ENCODE measurements at places on chromosomes 1 and 21.

- no peak for DNase-seq
Measured at GRCh38 chr1:156475568-156476500, 24.7 kb downstream of the MEF2D start.

DNA sequence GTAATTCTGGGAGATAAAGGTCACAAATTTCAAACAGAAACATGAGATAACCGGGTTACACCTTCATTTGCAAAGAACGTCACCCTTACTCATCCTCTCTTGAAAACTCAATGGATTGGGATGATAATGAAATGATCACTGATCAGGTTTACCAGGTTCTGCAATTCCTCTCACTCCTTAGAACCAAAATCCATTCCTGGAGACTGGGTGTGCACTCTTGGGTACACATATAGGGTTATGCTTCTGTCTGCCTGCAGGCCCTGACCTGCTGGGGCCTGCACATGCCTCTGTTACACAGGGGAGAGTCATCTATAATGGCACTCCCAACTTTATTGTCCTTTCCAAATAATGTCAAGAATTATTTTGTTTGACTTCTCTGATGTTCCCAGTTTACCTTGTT lies 8.3 kb downstream of the SUSD4 start:
- no peak for DNase-seq

GRCh38 chr1:99560207-99561040 lies 85.5 kb upstream of the PALMD start:
- DNase-seq: no peak

GRCh38 chr1:226110249-226111097 lies 48.0 kb downstream of the H3-3A start:
- DNase-seq: no peak

- DNase-seq: no peak
Measured at GRCh38 chr1:71053146-71053545, 5.5 kb upstream of the PTGER3 start.

DNA sequence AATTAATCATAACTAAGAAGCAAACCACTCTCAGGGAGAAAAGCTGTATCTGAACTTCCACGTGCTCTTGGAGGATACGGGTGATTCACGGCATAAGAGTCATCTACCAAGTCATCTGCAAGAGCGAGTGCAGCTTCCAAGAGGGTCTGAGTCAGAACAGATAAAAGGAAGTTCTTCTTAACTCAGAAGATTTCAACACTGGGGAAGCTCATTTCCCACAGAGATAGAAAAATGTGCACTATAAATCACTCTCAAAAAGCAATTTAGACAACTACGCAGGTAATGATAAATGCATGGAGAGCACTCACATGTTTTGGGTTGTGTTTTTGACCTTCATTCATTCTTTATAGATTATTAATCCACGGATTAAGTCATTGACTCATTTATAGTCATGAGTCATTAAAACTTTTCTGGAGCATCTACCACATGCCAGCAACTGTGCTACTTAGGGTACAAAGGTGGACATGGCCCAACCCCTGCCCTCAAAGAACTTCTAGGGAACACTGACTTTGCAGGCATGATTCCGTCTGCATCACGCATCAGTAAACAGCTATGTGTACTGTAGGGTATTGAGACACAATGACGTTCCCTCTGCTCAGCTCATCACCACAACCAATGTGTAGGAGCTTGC lies 20.8 kb downstream of the KCNJ15 start:
- no peak for DNase-seq

GRCh38 chr21:25385911-25386474 lies 221.3 kb downstream of the MRPL39 start:
- peak; percentile 56 for DNase-seq

- DNase-seq: no peak
Measured at GRCh38 chr21:29506947-29507346, 208.2 kb downstream of the BACH1 start.

DNA sequence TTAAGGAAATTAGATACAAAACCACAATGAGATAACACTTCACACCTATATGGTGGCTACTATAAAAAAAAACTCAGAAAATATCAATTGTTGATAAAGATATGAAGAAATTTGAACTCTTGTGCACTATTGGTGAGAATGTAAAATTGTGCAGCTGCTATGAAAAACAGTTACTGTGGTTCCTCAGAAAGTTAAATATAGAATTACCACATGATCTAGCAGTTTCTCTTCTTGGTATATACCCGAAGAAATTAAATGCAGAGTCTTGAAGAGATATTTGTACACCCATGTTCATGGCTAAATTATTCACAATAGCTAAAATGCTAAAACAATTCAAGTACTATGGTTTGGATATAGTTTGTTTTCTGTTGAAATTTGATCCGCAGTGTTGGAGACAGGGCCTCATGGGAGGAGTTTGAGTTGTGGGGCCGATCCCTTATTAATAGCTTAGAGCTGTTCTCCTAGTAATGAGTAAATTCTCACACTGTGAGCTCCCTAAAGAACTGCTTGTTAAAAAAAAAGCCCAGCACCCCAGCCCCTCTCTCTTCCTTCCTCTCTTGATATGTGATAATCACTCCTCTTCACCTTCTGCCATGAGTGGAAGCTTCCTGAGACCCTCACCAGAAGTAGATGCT lies 1412.1 kb downstream of the PLA2G4A start:
- no peak for DNase-seq

DNA sequence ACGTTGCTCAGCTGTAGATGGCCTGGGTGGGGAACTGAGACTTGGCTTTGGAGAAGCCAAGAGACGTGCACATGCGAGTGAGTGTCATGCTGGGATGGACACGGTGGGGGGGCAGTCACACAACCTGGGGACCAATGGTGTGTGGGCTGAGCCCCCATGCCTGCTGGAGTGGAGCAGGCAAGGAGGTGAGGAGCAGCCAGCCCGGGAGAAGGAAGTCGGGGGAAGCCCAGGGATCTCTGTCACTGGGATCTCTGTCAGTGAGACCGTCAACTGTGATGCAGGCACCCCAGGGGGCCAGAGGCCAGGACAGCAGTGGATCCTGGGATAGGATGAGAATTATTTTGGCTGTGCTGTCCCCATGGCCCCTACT lies 11.0 kb upstream of the ZNF669 start:
- no peak for DNase-seq

DNA sequence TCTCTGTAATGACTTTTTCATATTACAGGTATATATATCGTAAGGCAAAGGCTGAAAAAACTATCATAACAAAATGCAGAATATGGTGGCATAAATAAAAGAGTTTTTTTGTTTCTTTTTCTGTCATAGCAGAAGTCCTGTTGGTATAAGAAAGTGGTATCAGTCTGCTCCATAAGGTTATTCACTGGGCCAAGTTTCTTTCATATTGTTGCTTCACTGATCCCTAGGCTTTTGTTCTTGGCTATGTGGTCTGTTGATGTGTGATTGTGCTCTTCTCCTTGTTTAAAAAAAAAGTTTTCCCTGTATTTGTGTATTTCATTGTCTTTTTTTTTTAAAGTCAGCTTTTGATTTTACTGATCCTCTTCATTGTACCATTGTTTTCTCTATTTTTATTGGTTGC lies 26.0 kb downstream of the PTBP2 start:
- DNase-seq: no peak

DNA sequence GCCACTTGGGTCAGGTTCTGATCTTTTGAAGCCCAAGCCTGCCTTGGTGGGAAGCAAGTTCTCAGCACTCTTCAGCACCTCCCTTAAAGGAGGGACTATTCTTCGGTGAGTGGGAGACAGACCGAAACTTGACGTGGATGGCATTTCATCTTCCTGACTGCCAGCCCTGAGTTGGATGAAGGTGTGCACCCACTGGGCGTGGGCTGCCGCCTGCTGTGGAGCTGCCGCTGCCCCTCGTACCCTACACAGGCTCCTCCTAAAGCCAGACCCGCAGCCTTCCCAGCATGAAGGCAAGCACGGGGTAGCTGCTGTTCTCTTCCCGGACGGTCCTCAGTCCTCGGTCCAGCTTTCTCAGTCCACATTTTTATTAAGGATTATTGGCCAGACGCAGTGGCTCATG lies 84.2 kb downstream of the SLC66A1 start:
- no peak for DNase-seq

DNA sequence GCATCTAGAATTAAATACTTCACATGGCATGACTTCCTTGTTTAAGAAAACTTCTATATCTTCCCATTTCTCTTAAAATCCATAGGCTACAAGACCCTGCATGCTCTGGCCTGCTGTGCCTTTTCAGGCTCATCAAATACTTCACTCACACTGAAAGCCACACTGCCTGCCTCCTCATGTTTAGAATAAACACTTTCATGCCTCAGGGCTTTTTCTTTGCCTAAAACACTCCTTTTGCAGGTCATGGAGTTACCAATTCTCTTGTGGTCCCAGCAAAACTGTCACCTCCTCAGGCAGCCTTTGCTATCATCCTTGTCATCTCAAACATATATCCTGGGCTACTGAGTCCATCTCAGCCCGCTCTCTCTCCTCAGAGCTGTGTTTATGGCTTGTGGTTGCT lies 5.5 kb downstream of the SGIP1 start:
- no peak for DNase-seq

DNA sequence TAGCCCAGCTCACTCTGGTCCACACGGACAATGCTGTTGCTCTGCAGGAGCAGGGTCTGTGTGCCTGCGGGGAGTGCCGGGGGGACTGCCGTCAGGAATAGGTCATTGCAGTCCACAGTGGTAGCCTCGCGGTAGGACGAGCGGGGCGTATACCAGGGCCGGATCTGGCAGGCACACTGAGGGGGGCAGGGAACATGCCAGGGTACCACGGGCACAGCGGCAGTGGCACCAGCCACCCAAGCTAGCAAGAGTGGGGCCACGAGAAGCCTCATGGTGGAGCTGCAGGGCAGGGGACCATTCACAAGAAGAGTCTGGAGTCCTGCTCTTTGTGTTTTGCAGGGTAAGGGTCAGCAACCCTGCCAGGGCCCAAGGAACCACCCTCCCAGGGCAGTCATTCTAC lies 65.8 kb downstream of the LRRN2 start:
- DNase-seq: no peak

GRCh38 chr1:247273013-247273412 lies 17.1 kb downstream of the VN1R5 start:
- no peak for DNase-seq

DNA sequence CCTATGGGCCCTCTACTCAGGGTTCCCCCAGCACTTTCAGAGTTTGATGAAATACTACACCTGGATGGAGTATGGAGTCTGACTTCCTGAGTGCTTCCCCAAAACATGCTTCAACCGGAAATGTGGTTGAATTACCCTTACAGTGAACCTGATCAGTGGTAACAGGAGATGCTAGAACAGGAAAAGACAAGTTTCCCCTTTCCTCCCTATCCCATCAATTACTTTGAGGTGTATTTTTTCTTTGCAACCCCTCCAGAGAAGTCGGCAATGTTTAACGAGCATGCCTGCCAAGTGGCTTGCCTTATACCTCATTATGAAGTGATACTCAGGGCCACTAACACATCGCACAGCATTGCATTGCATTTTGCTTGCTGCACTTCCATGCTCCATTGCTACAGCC lies 7.0 kb downstream of the KRTAP15-1 start:
- no peak for DNase-seq

GRCh38 chr1:187689129-187689528 lies 860.4 kb downstream of the PLA2G4A start:
- no peak for DNase-seq

DNA sequence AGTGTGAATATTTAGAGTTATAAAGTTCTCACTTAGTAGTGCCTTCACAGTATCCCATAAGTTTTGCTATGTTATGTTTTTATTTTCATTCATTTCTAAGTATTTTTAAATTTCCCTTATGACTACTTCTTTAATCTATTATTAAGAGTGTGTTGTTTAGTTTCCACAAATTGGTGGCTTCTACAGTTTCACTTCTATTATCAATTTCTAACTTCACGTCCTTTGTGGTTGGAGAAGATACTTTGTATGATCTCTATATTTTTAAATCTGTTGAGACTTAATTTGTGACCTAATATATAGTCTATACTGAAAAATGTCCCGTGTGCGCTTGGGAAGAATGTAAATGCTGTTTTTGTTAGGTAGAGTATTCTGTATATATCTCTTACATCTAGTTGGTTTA lies 11.7 kb downstream of the CHIA start:
- no peak for DNase-seq

DNA sequence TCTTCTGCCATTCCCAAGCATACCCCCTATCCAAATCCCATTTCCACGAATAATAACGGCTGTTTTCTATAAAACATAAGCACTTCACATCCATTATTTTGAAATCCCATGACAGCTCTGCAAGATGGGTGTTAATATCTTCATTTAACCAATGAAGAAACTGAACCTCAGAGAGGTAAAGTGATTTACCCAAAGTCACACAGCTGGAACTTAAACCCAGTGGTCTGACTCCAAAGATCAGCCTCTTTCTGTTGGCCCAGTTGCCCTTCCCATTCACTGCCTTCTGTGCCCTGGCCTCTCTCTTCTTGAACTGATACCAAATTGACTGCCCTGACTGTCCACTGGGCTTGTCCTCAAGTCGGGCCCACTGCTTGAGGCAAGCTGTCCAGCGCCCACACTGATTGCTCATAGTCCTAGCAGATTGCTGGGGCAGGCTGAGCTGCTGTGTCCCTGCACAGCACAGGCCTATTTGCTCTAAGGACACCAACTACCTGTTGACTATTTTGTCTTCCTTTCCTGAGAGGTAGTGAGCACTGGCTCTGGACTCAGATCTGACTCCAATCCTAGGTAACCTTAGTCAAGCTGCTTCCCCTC lies 19.3 kb downstream of the TAL1 start:
- DNase-seq: no peak

Data from NCI-H2081 treated with DMSO at 0.1 percent for 48 hours (cell line).